GM23248 (cell line): ENCODE measurements at places on chromosomes 13 and 19.

DNA sequence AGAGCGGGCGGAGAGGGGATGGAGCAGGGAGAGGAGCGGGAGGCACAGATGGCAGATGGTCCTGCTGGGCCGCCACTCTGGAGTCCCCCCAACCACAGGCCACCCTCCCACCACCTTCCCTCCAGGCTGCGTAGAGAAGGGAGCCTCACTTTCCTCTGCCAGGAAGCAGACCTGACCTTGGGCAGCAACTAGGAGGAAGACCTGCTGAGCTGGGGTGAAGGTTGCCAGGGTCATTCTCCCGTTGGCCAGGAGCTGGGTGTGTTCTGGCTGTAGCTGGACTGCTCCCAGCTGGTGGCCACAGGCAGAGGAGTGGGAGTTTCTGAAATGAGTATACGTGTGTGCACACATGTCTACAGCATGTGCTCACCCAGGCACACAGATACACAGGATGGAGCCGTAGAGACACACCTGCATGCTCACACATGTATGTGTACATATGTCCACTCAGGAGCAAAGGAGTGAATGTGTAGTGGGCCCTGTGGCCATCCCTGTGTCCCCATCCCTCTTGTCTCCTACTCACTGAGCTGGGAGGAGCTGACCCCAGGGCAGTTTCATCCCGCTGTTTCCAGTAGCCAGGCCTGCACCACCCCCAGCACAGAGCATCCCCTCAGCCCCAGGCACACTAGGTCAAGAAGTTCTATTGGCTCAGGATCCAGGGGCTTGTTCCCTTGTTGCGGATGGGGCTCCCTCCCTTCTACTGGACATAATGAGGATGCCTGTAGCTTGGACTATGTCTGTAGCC is 53.0 kb downstream of the CHST8 start:
- DNase-seq = no peak

- no peak for DNase-seq
Observed at GRCh38 chr19:10422046-10422461, 1.7 kb downstream of the PDE4A start.

GRCh38 chr13:99294198-99294597 is 13.0 kb downstream of the GPR183 start:
- no peak for DNase-seq

DNA sequence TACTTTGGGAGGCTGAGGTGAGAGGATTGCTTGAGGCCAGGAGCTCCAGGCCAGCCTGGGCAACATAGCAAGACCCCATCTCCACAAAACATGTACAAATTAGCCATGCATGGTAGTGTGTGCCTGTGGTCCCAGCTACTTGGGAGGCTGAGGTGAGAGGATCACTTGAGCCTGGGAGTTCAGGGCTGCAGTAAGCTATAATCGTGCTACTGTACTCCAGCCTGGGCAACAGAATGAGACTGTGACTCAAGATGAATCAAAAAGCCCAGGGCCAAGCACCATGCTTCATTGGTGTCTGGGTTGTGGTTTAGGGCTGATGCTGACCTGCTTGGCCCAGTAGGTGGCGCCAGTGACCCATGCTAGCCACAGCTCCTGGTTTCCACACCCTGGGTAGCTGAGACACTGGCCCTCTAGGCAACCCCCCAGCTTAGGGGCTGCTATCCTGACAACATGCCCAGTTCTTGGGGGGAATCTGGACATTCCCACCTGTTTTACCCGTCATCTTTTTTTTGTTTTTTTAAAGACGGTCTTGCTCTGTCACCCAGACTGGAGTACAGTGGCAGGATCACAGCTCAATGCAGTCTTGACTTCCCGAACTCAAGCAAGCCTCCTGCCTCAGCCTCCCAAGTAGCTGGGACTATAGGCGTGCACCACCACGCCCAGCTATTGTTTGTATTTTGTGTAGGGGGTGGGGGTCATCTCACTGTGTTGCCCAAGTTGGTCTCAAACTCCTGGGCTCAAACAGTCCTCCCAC is 5.5 kb downstream of the CCDC124 start:
- peak; percentile 94 for DNase-seq

DNA sequence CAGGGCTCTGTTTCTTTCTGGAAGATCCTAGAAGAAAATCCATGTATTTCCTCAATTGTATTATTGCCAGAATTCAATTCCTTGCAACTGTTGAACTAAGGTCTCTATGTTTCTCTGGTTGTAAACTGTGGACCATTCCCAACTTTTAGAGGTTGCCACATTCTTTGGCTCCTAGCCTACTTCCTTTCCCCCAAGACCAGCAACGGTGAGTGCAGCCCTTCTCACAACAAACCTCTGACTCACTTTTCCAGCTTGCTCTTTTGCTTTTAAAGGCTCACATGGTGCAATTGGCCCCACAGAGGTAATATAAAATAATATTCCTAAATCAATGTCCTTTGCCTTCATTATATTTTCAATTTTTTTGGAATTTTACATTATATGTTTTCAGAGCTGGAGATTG is 371.3 kb downstream of the SLITRK5 start:
- no peak for DNase-seq

GRCh38 chr19:11538232-11539036 is at the start of gene CNN1:
TSS of gene CNN1 (plus strand) at chr19:11538851. CDS start at chr19:11538928, 77 bp downstream.
- DNase-seq = peak; percentile 77
